ENCODE measurements at places on chromosomes 3 and 15. TPM values are rescaled to one million over a fixed set of nuclear protein-coding genes. Genes with fewer than 3 reads are reported as not detected.
A peak's percentile ranks its signal among the peaks of the same experiment; 100 is the strongest.

GRCh38 chr3:183301937-183302580 is 49.0 kb downstream of the B3GNT5 start:
- DNase-seq: no peak

DNA sequence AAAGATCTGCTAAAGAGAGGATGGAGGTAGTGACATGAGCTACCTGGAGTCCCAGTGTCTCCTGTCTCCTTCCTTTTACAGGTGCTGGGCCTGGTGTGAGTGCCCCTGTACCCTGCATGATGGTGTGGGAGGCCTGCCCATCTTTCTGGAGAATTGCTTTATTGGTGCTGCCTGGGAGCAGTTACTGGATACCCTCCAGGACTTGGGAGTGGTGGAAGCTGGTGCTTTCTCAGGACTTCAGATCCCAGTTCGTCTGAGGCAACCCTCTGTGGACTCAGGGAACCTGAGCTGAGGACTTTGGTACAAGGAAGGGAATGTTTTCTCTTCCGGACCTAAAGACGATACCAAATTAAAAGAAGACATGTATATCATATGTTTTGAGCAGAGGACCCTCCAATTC is 18.3 kb upstream of the NUDT16 start:
- DNase-seq: no peak

DNA sequence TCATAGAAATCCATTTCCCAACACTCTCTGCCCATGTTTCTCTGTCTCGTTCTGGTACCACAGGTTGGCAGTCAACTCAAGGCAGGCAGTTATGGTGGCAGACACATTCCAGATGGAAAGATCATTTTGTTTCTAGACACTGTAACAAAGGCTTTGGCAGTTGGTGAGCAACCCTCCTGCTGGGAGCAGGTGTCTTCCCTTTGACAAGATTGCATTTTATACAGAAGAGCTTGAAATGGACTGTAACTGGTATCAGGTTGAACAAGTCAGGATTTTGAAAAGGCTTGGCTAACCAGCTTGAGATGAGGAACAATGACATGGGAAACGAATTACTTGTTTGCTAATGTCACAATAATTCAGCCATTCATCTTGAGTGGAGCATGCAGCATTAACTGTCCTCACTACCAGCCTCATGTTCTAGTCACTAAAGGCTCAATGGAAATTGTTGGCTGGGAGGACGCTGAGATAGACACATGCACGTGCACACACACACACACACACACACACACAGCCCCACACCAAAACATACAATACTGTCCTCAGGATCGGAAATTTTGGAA is 170.0 kb downstream of the SEMA6D start:
- no peak for DNase-seq

Gene AMT
- 3.6 TPM for total RNA-seq

DNA sequence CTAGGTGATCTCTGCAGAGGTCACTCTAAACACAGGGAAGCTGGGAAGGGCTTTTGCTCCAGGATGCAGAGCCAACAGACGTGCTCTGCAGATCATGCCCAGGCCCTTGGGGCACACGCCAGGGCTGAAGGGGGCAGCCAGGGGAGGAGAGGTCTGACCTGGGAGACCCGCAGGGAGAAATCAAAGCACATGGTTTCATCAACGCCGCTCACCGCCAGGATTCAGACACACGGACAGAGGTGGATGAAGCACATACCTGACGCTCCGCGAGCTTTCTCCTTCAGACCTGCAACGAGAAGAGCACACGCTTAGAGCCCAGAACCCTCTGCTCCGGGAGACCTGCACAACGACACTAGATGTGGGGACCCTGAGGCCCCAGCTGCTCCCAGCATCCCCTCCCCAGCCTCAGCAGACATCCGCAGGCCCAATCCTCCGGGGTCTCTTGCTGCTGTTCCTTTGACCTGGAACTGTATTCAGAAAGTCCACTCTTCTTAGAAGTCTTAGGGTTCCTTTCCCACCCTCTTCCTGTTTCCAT is 90.7 kb upstream of the IQSEC1 start:
- DNase-seq: peak; percentile 59

Gene PLCD1
- total RNA-seq: 53.8 TPM

All from aorta (tissue), 5 donors.